T1000 (cell line): ENCODE measurements at places on chromosomes 4 and X.

- no peak for DNase-seq
Observed at GRCh38 chrX:123169247-123169901, 14.7 kb upstream of the GRIA3 start.

GRCh38 chrX:148552775-148553174, 52.4 kb downstream of the AFF2 start:
- no peak for DNase-seq

DNA sequence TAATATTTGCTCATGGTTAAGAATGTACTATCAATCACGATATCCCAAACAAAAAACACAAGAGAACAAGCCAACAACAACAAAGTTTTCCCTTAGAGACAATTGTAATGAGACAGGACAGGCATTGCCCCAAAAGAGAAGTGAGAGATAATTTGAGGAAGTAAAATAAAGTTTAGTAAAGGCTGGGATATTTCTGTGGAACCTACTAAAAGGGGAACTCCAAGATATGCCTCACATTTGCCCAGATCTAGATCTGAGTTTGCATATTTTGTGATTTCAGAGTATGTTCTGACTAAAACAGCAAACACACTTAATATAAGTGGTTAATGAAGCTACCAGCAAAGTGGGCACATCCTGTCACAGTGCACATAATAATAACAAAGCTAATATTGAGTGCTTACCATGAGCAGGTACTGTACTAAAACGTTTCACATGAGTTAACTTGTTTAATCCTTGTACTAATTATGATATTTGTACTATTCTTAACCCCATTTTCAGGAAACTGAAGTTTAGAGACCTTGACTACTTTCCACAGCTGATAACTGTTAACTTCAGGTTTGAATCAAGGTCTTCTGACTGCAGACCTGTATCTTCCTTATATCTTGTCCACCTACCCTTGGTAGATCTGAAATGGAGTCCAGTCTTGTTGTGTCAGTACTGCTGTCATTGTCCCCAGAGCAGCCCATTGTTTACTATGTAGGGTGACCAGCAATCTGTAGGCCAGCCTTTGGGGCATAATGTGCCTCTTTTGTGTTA, 26.0 kb upstream of the BMP2K start:
- DNase-seq, result no peak

GRCh38 chr4:52912608-52913007, 50.5 kb downstream of the RASL11B start:
- no peak for DNase-seq

DNA sequence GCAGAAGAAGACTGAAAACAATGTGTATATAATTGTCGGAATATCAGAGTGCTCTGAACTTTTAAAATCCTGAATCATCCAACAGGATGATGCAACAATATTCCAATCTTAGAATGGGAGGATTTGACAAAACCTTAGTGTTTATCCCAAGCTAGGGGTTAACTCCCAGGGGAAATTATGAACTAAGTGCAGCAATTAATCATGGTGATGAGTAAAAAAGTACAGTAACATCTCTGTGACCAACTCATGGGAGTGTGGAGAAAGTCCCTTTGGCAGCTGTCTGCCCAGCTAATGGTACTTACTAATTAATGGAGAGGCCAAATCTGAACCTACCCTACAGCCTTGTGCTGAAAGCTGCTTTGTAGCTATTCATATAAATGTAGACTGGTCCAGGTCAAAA, 257.6 kb upstream of the DDX53 start:
- DNase-seq, result peak; percentile 1

GRCh38 chr4:41189076-41189475, 25.3 kb downstream of the APBB2 start:
- DNase-seq, result no peak

DNA sequence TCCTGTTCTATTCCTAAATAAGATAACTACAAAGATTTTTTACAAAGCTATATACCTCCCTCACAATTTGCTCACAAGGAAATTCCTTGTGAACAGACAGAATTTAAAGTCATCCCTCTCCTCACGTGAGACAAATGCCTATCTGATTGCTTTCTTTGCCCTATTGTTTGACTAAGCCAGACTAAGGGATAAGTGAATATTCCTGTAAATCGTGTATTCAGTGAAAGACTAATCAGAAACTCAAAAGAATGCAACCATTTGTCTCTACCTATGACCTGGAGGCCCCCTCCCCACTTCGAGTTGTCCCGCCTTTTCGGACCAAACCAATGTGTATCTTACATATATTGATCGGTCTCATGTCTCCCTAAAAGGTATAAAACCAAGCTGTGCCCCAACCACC, 15.3 kb upstream of the ZBTB33 start:
- DNase-seq, result no peak
